ENCODE measurements at places on chromosomes 16 and 17.

DNA sequence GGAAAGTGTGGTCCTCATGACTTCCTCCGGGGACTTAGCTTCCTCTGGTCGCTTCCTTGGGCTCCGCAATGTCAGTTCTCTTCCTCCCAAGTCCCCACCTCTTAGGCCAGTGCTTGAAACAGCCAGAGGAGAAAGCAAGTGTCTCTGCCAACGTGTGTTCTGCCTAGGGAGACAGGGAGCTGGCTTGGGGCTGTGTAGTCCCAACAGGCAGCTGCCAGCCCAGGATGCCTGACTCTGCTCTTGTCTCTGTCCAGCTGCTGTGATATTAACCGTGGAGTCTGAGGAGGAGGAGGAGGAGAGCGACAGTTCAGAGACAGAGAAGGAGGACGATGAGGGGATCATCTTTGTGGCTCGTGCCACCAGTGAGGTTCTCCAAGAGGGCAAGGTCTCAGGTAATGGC, 13.5 kb upstream of the PLEKHG4 start:
- DNase-seq, result no peak

GRCh38 chr16:82363026-82363816, 193.2 kb upstream of the MPHOSPH6 start:
- DNase-seq, result no peak

DNA sequence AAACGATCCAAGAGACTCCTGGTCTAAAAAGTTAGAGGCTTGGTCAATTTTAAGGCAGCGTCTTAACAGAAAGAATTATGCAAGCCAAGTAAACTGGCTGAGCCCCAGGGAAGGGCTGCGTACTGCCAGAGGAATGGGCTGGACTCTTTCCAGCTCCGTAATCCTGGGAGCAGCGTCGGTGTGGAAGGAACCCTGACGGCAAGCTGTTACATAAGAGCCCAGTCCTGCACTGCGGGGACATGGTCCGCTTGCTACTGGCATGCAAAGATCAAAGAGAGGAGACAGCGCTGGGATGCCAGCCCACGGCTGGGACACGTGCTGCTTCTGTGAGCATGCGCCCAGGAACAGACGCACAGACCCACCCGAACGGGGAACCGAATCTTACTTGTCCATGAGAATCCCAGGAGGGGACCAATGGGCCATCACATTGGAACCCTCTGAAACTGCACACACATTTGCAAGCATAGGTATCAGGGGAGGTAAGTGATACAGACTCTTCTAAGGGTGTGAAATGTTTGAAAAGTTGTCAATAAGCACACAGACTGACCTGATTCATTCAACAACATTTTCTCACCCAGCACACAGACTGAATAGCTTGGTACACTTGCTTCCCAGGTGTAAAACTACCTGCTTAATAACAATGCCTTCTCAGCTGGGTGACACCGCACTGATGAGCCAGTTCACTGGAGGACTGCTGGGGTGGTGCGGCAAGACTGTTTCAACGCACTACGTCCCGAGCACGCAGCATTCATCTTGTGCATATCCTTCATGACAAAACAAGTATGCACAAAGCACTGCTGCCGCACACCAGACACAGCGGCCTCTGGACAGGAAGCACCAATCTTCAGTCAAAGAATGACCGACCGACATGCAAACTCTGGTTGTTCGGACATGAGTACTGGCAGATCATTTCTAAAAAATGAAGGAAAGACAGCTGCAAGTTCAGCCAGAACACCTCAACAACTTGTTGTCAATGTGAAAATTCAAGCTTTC, 94.9 kb downstream of the ANKRD11 start:
- no peak for DNase-seq

- DNase-seq, result no peak
These were observed 157.7 kb downstream of the CCDC182 start for GRCh38 chr17:57587193-57587969.

- no peak for DNase-seq
These were observed 31.2 kb downstream of the MMD start for GRCh38 chr17:55390364-55390977.

DNA sequence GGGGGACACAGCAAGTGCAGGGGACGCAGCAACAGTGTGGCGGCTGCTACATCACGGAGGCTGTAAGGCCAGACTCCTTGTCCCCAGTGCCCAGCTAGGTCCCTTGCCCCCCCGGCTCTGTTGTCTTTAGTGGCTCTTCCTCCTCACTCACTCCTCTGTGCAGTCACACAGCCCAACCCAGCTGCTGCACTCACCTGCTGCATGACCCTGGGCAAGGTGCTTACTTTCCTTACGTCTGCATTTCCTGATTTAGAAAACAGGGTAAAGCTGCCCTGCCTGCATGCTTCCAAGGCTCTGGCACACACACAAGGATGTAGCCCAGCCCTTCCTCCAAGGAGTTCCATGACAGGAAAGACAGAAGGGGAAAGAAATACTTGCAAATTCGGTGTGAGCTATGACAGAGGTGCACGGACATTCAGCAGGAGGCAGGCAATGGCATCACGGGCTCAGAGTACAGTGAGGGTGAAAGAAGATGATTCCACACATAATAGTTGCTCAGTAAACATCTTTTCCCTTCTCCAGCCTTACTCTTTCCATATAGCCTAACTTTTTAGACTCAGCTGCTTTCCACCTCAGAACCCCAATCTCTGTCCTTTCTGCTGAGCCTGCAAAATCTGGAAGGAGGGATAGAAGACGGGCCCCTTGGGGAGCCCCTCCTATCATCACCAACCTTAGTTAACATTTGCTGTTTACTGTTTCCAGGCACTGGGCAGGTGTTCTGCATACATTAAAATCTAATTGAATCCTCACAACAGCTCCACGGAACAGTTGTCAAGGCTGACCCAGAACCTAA, 150.9 kb downstream of the MRM1 start:
- DNase-seq, result no peak

GRCh38 chr17:40452921-40453378, 9.7 kb downstream of the IGFBP4 start:
- no peak for DNase-seq

Measured in stimulated activated CD8-positive, alpha-beta memory T cell treated with anti-CD3 and anti-CD28 coated beads, Interleukin-15, amount 100 ng/mL, for 24 hours (primary cell).